ENCODE measurements at places on chromosomes 11 and 22.

- DNase-seq, result no peak
Measured at GRCh38 chr22:29145321-29146072, 60.2 kb upstream of the EMID1 start.

GRCh38 chr11:13993096-13993765, 30.7 kb downstream of the SPON1 start:
- no peak for DNase-seq

GRCh38 chr22:25197340-25197739, 2.3 kb upstream of the CRYBB3 start:
- DNase-seq, result no peak

- DNase-seq, result no peak
Measured at GRCh38 chr11:73237471-73238290, 19.6 kb downstream of the P2RY2 start.

DNA sequence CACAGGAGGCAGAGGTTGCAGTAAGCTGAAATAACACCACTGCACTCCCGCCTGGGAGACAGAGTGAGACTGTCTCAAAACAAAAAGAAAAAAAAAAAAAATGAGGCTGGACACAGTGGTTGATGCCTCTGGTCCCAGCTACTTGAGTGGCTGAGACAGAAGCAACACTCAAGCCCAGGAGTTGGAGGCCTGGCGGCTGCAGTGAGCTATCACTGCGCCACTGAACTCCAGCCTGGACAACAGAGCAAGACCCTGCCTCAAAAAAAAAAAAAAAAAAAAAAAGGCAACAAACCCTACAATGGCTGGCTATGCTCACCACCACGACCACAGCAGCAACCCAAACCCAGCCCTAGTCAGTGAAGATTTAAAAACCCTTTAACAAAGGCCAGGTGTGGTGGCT, 8.2 kb downstream of the NAP1L4 start:
- no peak for DNase-seq

- DNase-seq, result peak; percentile 56
Measured at GRCh38 chr22:50271519-50271970, 1.4 kb upstream of the MAPK11 start.

GRCh38 chr22:21951931-21952465, 650 bp downstream of the PPM1F start:
- DNase-seq, result peak; percentile 44

DNA sequence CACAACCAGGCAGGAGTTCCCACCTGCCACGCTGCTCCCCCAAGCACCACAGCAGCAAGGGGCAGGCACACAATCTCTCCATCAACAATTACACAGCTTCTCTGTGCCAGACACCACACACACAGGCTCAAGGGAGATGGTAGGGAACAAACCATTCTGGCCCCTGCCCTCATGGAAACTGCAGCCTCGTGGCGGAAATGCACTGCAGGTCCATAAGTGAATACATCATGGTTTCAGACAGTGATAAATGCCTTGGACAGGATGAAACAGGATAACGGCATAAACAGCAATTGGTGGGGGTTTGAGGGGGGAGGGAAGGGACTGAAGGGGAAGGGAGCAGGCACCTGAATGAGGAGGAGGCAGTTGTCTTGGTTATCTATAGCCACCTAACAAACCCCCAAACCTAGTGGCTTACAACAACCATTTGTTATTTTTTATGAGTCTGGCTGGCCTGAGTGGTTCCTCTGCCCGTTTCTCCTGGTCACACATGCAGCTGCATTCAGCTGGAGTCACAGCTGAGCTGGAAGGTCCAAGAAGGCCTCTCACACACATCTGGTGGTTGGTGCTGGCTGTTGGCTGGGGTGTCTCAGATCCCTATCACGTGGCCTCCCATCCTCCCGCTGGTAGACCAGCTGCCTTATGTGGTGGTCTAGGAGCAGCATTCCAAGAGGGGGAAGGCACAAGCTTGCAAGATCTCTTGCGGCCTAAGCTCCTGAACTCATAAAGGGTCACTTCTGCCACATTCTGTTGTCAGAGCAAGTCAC, 15.0 kb upstream of the YWHAH start:
- DNase-seq, result no peak

DNA sequence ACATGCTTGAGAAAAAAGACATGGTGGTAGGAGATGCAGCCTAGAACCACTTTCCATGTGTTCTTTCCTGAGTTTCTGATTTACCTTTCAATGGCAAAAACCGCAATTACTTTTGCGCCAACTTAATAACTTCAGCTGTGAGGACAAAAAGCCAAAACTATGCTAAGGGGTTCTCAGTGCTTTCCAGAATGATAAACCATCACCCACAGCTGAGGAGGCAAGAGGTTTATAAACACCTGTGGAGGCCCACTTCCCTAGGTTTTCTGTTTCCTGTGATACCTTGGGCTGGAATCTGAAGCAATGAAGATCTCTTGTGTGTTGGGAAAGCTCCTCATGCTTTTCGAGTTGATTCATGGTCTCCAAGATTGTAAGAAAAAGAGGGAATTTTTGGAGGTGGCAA, at the start of gene OOSP4A:
Gene OOSP4A, plus strand, starts transcription at position 301 of the 400 bp plus-strand sequence. Its CDS starts 0 bp downstream, at position 301.
- no peak for DNase-seq

DNA sequence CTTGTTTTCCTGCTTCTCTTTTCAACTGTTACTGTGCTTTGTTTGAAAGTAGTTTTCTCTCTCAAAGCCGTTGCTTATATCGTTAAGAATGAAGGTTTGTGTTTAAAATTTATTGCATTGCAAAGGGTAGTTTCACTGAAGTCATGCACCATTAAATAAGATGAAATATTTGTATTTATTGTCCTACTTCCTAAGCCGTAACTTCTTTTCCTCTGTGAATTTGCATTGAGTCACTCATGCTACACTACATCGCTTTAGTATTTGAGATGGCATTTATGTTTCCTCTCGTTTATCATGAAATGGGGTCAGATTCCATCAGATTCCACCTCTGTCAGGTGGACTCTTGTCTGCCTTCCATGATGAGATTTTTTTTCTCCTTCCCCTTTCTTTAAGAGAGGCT, 65.8 kb upstream of the RASSF10 start:
- DNase-seq, result no peak

Data from mammary epithelial cell (primary cell).